ENCODE measurements at places on chromosomes 2 and 18.

- DNase-seq = no peak
These were observed 7.7 kb downstream of the HJURP start for GRCh38 chr2:233846387-233847247.

DNA sequence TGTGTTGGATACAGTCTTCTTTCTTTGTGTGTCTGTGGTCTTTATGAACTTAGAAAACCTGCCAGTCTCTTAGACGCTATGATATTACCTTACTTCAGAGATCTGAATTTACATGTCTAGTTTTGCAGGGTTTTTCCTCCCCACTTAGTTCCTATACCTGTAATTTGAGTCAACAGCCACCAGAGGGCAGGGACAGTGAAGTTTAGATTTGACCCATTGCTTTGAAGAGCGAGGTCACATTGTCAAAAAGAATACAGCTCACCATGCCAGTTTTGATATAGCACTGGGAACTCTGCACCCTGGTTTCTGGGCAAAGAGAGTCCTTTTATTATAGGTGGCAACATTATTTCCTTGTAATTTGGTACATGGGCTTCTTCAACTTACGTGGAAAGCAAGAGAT, 102.3 kb downstream of the MAPK4 start:
- DNase-seq = no peak

DNA sequence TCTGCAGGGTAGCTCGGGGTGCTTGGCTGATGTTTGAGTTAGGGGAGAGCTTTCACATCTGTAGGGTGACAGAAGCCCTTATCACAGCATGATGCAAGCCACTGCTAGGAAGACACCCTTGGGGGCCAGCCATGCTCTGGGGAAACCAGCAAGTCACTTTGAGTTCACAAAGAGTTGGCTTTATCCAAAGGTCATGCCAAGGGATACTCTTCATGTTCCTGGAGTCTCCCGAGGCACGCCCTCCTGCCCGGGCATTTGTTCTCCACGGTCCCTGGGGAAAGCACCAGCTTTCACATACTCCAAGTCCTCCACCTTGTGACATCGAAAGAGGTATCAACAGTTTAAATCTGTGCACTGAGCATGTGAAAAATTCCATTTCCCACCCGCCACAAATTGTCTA, 227.7 kb downstream of the VAPA start:
- DNase-seq = no peak

- no peak for DNase-seq
These were observed 22.1 kb downstream of the CHCHD5 start for GRCh38 chr2:112606547-112606946.

DNA sequence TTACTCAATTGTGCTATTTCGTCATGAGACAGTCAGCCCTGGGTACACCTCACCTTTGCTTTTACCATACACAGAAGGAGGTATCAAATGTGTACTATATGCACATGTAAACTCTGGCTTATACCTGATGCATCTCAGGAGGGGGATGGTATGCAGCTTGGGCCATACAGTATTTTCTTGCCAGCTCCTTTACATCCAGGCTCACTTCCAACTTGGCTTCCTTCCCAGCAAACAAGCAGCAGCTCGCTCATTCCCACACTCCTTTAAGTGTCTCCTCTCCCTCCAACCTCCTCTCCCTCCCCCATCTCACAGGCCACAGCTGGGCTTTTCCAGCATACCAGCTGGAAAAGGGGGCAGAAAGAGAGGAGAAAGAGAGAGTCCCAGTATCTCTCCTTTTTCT, 9.6 kb downstream of the MARCHF4 start:
- DNase-seq = peak; percentile 91

DNA sequence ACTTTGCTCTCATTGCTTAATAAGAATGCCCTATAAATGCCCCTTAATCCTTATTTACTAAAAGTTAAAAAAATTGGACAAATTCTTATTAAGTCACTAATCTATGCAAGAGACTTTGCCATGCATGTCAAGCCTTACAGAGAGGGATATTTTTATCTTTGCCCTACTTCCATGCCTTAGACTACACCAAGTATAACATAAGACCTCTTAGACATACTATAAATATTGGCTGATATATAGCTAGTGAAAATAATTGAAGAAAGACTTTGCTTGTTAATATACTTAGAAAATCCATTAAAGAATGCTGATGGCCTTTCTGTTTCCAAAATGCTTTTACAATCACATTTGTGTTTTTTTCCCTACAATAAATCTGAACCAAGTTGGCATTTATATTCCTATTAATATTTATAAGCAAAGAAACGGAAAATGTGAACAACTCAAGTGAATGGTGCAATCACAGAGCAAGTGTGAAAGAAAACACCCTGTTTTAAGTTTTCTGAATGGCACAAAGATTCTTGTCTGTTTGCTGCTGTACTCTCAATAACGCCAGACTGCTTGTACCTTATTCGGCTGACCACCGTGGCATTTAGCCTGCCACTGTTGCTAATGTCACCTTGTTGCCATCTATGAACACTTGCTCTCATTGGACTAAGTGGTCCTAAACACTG, 105.0 kb downstream of the MC4R start:
- DNase-seq = no peak

DNA sequence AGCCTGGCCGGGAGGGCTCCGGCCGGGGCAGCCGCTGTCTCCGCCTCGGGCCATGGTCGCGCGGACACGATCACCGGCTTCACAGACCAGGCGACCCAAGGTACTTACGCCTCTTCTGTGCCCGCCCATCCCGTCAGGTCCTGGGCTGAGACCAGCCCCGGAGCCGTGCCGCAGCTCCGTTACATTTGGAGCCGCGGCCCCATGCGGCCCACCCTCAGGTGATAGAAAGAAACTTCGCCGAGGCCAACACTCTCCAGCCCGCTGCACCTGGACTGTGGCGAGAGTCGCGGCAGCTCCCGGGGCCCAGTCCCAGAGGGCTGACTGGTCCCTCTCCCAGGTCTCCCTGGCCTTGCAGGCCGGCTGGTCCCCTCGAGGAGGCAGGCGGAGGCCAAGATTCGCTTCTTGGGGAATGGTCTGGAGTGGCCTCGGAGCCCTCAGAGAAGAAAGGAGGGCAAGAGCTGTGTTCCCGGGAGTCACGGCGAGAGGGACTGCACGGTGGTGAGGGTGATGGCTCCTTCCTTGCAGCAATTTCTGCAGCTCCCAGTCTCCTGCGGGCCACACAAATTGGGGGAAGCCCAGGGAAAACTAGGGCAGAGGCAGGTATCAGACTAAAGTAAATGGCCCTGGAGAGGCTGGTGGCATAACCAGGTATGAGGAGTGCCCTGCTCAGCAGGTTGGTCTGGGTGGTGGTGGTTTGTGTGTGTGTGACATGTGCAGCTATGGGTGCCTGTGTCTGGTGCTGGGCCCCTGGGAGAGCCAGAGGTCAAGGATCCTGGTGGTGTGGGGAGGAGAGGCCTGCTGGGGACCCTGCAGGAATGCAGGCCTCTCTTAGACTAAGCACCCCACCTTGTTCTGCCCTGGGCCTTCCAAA, 822 bp downstream of the GDF7 start:
- no peak for DNase-seq

Measured in fibroblast of villous mesenchyme (primary cell).